ENCODE measurements at places on chromosomes 2 and 18.

- no peak for DNase-seq
Measured at GRCh38 chr2:70647873-70648481, 94.4 kb upstream of the TGFA start.

DNA sequence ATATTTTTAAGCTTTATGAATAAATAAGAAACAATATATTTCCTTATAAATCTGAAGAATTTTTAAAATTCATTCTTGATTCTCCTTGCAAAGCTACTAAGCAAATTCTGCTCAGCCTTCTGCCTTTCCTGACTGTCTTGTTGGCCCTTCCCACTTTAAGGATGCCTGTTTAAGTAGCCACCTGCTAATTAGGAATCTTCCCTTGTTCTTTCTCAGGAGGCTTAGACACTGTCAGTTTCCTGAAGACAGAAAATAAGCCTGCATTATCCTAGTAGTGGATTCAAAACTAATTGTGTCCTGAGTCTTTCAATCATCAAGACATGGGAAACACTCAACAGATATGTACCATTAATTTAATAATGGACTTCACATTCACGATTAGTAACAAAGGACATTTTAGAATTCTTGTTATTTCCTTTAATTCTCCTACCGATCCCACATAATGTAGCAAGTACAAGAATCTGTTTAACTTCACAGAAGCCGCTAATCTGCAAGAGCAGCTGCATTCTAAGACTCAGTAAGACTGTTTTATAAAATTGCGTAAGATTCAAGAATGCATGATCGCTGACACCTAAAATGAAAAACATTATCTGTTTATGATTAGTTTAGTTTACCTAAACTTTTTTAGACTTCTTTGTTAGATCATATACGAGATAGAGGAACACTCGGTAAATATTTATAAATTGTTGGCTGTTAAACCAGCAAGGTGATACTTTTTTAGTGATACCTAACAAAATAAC lies 445.4 kb upstream of the DSEL start:
- no peak for DNase-seq

GRCh38 chr2:105338020-105338385 lies 663 bp downstream of the C2orf49 start:
- DNase-seq: no peak

DNA sequence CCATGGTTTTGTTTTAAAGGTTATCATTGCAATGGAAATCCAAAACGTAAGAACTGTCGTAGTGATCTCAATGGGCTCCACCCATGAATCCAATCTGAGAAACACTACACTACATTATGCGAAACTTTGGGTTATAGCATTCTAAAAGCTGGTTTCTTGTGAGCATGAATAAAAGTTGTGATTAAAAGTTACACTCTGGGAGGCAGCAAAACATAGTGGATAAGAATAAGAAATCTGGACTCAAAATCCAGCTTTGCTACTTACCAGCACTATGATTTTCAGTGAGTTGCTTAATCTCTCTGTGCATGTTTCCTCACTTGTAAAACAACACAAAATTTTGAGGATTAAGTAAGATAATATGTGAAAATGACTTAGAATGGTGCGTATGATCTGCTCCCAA lies 25.7 kb upstream of the THOC1 start:
- DNase-seq: no peak

DNA sequence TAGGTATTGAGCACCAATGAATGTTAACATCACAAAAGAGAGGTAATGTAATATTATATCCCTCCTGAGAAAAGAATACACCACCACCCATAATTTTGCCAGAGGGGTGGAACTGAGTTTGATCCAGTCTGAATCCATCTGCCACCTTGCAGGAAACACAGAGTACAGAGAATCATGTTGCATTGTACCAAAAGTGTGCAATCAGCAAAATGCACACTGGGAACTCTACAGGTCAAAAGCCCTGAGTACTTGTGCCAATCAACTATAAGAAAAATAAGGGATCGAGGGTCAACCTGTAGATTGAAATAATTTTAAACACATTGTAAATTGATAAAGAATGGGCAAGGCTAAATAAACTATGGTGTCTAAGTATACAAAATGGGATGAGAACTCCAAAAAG lies 141.5 kb downstream of the KCNH7 start:
- no peak for DNase-seq

GRCh38 chr18:54777118-54777791 lies 51.0 kb upstream of the RAB27B start:
- no peak for DNase-seq

- DNase-seq: no peak
Measured at GRCh38 chr2:60116161-60116875, 437.1 kb downstream of the BCL11A start.

GRCh38 chr2:223165423-223166214 lies 113.6 kb downstream of the KCNE4 start:
- DNase-seq: no peak
